A673 (cell line): ENCODE measurements at places on chromosomes 3 and 15. TPM values are rescaled to one million over a fixed set of nuclear protein-coding genes. Genes with fewer than 3 reads are reported as not detected.

KLHDC8B gene
- 5.1 and 6.9 TPM in 2 replicates for total RNA-seq

CYP8B1 gene
- not detected in 2 replicates for total RNA-seq

C15orf62 gene
- 0.33 and 0.62 TPM in 2 replicates for total RNA-seq

SLC7A14 gene
- total RNA-seq: not detected in 2 replicates

ZMYND10 gene
- total RNA-seq: 0.67 and 1.0 TPM in 2 replicates

DAZL gene
- not detected in 2 replicates for total RNA-seq

NR2E3 gene
- not detected in 2 replicates for total RNA-seq

CDC25A gene
- 29.5 and 34.6 TPM in 2 replicates for total RNA-seq

STRIT1 gene
- total RNA-seq: not detected in 2 replicates

CYP19A1 gene
- total RNA-seq: 0.42 and 0.80 TPM in 2 replicates

HESX1 gene
- total RNA-seq: not detected in 2 replicates
